ENCODE measurements at places on chromosomes 2 and 18. TPM values are rescaled to one million over a fixed set of nuclear protein-coding genes. Genes with fewer than 3 reads are reported as not detected.

GRCh38 chr2:79389481-79389880 is 123.4 kb upstream of the CTNNA2 start:
- H3K4me3 ChIP-seq: no peak overlapping the region
- no peak for DNase-seq
- H3K4me1 ChIP-seq: no peaks in the 10 kb centered on the region
- H3K36me3 ChIP-seq: no peaks in the 10 kb centered on the region
- no peaks in the 10 kb centered on the region for H3K27me3 ChIP-seq
- no peak overlapping the region for H3K27ac ChIP-seq

DNA sequence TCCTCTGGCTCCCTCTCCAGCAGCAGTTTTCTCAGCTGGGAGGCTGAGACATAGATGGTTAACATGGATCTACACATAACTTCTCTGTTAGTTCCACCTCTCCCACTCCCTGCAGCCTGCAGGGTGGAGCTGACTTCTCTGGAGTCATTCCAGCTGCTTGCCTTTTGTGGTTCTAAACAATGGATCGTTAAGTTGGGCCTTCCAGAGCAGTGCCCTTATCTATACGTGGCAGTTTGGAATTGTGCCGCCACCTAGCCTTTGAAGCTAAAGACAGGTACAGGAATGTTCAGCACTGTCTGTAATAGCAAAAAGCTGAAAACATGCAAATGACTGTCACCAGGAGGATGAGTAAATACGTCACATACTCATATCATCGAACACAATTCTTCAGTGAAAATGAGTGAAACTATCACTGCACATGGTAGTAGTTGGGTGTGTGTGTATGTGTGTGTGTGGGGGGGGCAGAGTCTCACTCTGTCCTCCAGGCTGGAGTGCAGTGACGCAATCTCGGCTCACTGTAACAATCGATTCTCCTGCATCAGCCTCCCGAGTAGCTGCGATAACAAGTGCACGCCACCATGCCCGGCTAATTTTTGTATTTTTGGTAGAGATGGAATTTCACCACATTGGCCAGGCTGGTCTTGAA is 50.3 kb downstream of the SH2D6 start:
- no peak overlapping the region for H3K27ac ChIP-seq
- H3K36me3 ChIP-seq: no peaks in the 10 kb centered on the region
- no peaks in the 10 kb centered on the region for H3K27me3 ChIP-seq
- H3K4me1 ChIP-seq: no peaks in the 10 kb centered on the region

GRCh38 chr2:113058998-113059960 is at the start of gene IL36RN:
TSS of gene IL36RN (plus strand) at chr2:113059198. CDS start at chr2:113059439, 241 bp downstream.
- no peaks in the 10 kb centered on the region for H3K27me3 ChIP-seq
- no peak for DNase-seq

The DIPK1C gene
- 0.25 TPM for total RNA-seq

DNA sequence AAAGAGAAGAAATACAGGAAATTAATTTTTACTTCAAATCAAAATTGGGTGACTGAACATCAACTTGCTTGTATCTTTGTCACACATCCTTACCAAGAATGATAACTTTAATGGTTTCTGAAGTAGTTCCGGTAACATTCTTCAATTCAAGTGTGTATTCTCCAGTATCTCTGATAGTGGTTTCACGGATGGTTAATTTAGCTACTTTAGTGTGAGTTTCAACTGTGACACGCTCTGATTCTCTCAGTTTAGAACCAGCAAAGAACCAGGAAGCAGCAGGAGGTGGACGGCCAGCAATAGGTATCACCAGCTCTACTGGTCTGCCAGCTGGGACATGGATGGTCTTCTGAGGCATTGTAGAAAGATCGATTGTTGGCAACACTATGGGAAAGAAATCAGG is 62.3 kb downstream of the PLEKHA3 start:
- peaks cover 25% of the 10 kb centered on the region for H3K36me3 ChIP-seq
- H3K4me3 ChIP-seq: no peak overlapping the region
- no peaks in the 10 kb centered on the region for H3K27me3 ChIP-seq
- H3K4me1 ChIP-seq: peaks cover 4% of the 10 kb centered on the region

- H3K36me3 ChIP-seq: no peaks in the 10 kb centered on the region
- no peaks in the 10 kb centered on the region for H3K4me1 ChIP-seq
- H3K4me3 ChIP-seq: no peak overlapping the region
- no peak overlapping the region for H3K27ac ChIP-seq
- no peaks in the 10 kb centered on the region for H3K27me3 ChIP-seq
- no peak for DNase-seq
Measured at GRCh38 chr2:112162341-112162740, 24.2 kb downstream of the FBLN7 start.

The MORN2 gene
- total RNA-seq: 11.5 TPM

DNA sequence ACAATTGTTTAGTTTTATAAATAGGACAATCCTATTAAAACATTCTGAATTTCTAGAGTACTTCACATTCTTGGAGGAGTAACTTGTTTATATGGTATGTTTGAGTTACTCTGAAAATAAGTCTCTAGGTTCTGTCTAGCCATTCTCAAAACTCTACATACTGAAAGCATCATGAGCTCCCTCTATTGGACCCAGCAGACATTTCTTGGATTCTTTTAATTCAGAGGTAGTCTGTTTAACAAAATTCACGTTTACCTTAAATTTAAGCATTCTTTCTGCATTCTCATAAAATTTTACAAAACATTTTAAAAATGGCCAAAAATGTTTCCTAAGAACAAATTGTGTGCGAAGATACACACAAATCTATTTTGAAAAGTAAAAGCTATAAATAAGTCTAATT is 15.3 kb downstream of the SP9 start:
- no peak for DNase-seq
- no peaks in the 10 kb centered on the region for H3K4me1 ChIP-seq
- no peak overlapping the region for H3K27ac ChIP-seq
- no peak overlapping the region for H3K4me3 ChIP-seq

DNA sequence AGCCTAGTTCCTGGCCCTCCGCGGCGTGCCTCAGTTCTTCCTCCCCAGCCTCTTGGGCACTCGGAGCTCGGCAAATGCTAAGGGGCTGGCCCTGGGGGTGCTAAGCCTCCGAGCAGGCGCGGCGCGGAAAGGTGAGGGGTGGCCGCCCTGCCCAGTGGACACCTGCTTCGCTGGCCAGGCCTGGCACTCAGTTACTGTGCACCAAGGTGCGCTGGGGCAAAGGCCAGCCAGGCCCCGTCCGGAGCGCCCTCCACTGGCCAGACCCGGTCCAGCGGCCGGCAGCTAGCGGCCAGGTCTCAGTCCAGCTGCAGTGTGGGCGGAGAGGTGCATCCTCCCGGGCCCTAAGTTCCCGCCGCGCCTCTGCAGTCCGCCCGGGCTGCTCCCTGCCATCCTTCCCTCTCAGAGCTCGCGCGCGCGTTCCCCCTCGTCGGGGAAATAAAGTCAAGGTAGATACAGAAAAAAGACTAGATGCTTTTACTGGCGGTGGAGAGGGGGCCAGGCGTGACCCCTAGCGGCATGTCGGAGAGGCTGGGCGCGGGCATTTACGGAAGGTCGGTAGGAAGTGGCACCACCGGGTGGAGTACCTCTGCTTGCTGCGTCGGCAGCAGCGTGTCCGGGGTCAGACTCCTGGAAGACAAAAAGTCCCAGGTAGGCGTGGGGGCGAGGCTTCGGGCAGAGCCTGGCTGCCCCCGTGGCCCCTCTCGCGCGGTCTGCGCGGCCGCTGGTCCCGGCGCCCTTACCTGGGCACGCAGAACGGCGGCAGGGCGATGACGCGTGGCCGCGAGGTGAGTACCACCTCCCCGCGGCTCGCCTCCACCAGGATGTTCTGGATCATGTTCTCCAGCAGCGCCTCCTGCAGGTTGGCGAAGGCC is 9.4 kb upstream of the CRYBA2 start:
- H3K4me1 ChIP-seq: peaks cover 13% of the 10 kb centered on the region
- no peak overlapping the region for H3K27ac ChIP-seq
- peaks cover 22% of the 10 kb centered on the region for H3K27me3 ChIP-seq

DNA sequence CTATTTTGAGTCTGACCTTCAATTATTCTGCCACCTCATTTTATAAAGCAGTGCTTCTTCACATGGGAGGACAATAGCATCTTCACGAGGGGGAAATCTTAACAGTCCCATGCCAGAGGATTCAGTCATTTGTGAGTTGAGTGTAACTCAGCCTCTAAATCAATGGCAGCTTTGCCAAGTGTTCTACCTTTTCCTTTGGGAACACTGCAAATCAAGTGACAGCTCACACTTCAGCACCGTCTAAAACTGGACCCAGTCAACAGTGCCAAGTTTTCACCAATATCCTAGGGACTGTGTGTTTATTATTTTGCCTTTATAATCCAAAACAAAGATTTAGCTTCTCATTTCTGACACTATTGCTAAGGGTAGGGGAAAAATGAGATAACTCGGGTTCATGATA is 133.6 kb downstream of the FIGN start:
- no peaks in the 10 kb centered on the region for H3K4me1 ChIP-seq
- H3K36me3 ChIP-seq: no peaks in the 10 kb centered on the region
- DNase-seq: no peak
- no peak overlapping the region for H3K4me3 ChIP-seq
- H3K27ac ChIP-seq: no peak overlapping the region
- no peaks in the 10 kb centered on the region for H3K27me3 ChIP-seq

GRCh38 chr2:50102383-50102782 is 929.5 kb downstream of the NRXN1 start:
- no peak for DNase-seq
- H3K27ac ChIP-seq: no peak overlapping the region
- no peaks in the 10 kb centered on the region for H3K27me3 ChIP-seq

DNA sequence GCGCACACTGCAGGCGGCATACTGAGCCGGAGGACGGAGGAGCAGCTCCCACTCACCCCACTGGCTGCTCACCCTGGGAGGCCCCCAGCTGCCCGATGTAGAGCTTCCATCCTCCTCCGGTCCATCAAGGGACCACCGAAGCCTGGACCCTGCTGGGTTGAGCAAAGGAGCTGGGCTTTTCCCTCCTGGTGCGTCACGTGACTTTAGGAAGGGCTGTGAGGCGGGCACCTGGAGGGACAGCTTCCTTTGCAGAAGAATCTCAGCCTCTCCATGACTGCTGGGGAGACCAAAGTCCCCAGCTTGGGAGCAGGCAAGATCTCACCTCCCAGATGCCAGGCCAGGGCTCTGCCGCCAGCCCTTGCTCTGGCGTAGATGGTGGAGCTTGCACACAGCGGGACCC is 102.7 kb downstream of the TWIST2 start:
- no peak for DNase-seq
- H3K4me1 ChIP-seq: no peaks in the 10 kb centered on the region
- no peak overlapping the region for H3K27ac ChIP-seq
- H3K27me3 ChIP-seq: no peaks in the 10 kb centered on the region
- no peaks in the 10 kb centered on the region for H3K36me3 ChIP-seq

The GALNT13 gene
- total RNA-seq: not detected

- no peaks in the 10 kb centered on the region for H3K36me3 ChIP-seq
- no peak for DNase-seq
- H3K27ac ChIP-seq: peak overlapping the region; percentile 58
- no peak overlapping the region for H3K4me3 ChIP-seq
Measured at GRCh38 chr2:61460163-61460562, 10.7 kb downstream of the USP34 start.

GRCh38 chr2:143398781-143399180 is 269.6 kb downstream of the ARHGAP15 start:
- no peak overlapping the region for H3K27ac ChIP-seq
- H3K4me1 ChIP-seq: no peaks in the 10 kb centered on the region
- DNase-seq: no peak
- no peak overlapping the region for H3K4me3 ChIP-seq
- H3K27me3 ChIP-seq: no peaks in the 10 kb centered on the region

The CXCR1 gene
- total RNA-seq: 0.69 TPM

The ONECUT2 gene
- total RNA-seq: 0.04 TPM

- no peak for DNase-seq
- H3K27me3 ChIP-seq: no peaks in the 10 kb centered on the region
- peak overlapping the region; percentile 90 for H3K27ac ChIP-seq
Measured at GRCh38 chr2:71465961-71466300, 12.6 kb downstream of the DYSF start.

The TRPM8 gene
- not detected for total RNA-seq

- peaks cover 9% of the 10 kb centered on the region for H3K36me3 ChIP-seq
- H3K4me1 ChIP-seq: peaks cover 49% of the 10 kb centered on the region
- DNase-seq: peak; percentile 89
- H3K27ac ChIP-seq: peak overlapping the region; percentile 97
- no peaks in the 10 kb centered on the region for H3K27me3 ChIP-seq
Measured at GRCh38 chr2:227164763-227165291, 403 bp downstream of the COL4A3 start.

The DUSP19 gene
- 1.2 TPM for total RNA-seq

- no peaks in the 10 kb centered on the region for H3K36me3 ChIP-seq
- no peaks in the 10 kb centered on the region for H3K27me3 ChIP-seq
- no peak overlapping the region for H3K4me3 ChIP-seq
- no peak overlapping the region for H3K27ac ChIP-seq
- no peaks in the 10 kb centered on the region for H3K4me1 ChIP-seq
- DNase-seq: no peak
Measured at GRCh38 chr2:81327911-81328310, 1023.4 kb upstream of the LRRTM1 start.

GRCh38 chr2:143481237-143481623 is 352.0 kb downstream of the ARHGAP15 start:
- H3K4me3 ChIP-seq: no peak overlapping the region
- H3K27me3 ChIP-seq: no peaks in the 10 kb centered on the region
- H3K27ac ChIP-seq: peak overlapping the region; percentile 51

DNA sequence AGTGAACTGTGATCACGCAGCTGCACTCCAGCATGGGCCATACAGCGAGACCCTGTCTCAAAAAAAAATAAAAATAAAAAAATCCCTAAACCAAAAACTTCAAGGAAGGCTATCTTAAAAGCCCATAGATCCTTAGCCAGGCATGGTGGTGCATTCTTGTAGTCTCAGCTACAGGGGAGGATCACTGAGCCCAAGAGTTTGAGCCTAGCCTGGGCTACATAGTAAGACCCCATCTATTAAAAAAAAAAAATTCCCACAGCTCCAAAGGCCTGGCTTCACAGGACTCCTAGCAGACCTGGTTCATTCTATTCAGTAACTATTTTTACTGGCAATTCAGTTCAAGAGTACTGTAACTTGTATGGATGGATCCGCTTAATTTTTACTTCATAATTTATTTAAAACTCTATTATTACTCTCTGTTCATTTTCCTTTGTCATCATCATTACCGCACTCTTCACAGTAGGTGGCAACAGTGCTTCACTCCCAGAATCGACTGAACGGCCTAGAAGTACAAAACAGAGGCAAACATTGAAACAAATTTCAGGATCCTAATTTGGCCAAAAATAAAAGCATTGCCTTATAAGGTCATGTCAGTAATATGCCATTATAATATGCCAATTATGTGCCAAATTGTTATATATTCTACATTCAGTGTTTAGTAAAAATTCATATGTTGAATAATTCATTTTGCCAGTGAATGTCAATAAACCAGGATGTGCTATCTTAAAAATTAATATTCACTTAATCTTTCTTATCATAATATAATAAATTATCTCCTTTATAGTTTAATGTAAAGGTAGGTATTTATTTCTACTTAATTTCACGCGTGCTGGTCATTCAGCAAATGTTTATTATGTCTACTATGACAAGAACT is 14.3 kb upstream of the STAM2 start:
- no peaks in the 10 kb centered on the region for H3K4me1 ChIP-seq
- no peaks in the 10 kb centered on the region for H3K36me3 ChIP-seq
- DNase-seq: no peak
- no peak overlapping the region for H3K4me3 ChIP-seq

- H3K36me3 ChIP-seq: no peaks in the 10 kb centered on the region
- peaks cover 29% of the 10 kb centered on the region for H3K27me3 ChIP-seq
- H3K4me1 ChIP-seq: no peaks in the 10 kb centered on the region
- no peak overlapping the region for H3K4me3 ChIP-seq
Measured at GRCh38 chr2:80300954-80301353, 3.6 kb downstream of the LRRTM1 start.

GRCh38 chr2:28457237-28457636 is 38.6 kb upstream of the PLB1 start:
- no peaks in the 10 kb centered on the region for H3K27me3 ChIP-seq
- H3K4me1 ChIP-seq: no peaks in the 10 kb centered on the region
- no peak for DNase-seq
- no peak overlapping the region for H3K4me3 ChIP-seq
- no peak overlapping the region for H3K27ac ChIP-seq
